Right atrium auricular region (tissue), 2 donors: ENCODE measurements at places on chromosomes 7 and 10. TPM values are rescaled to one million over a fixed set of nuclear protein-coding genes. Genes with fewer than 3 reads are reported as not detected.

The WDR86 gene
- total RNA-seq, result 0.33 TPM

DNA sequence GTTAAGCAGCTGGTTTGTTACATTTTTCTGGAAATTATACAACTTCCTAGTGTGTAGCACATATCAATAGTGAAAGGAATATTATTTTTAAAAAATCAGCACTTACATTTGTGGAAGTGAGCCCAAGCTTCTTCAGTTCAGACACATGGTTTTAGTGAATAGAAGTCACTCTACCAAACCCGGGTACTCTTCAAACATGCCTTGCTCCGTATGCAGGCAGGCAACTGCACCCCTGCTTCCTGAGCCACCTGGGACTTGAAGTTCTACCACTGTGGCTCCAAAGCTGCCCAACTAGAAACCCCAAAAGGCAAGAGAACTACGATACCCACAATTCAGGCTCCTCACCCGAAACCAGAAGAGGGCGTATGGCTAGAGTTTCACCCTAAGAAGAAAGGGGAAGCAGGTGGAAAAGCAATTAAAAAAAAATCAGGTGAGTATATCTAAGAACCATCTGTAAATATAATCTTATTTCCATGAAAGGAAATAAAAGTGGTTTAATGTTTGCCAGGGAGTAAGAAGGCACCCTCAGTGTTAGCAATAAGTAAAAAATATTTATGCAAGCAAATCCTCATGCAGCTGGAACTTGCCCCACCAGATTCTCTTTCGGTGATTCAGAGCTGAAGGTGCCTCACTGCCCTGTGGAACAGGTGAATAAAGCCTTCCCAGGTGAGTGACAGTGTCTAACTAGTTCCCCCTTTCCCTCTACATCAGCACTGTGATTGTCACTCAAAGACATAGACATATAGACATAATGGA lies at the start of gene MACC1:
Gene MACC1, minus strand, starts transcription at position 192 of the 756 bp plus-strand sequence. CDS start 55,522 bp downstream, outside the sequence.
- H3K27ac ChIP-seq, result no peak within 1 kb of the TSS
- no peaks in the 10 kb centered on the region for H3K4me1 ChIP-seq
- no peaks in the 10 kb centered on the region for H3K36me3 ChIP-seq
- DNase-seq, result no peak

DNA sequence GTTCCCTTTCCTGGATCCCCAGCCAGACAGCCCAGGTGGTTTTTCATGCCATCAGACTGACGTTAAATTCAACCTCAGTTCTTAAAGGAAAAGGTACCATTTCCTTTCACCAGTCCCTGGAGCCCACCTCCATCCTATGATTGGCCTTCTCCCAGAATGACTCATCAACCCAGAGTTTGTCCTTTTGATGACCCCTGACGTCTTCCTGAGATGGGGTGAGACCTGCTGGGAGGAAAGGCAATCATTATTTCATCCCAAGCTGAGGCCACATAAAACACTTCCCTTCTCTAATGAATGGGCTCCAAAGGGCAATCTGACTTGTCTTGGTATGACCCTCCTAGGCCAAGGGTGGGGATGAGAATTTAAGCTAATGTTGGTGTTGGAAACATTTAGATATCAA lies 750.7 kb downstream of the SUGCT start:
- H3K27ac ChIP-seq, result no peak overlapping the region
- DNase-seq, result no peak
- no peaks in the 10 kb centered on the region for H3K4me1 ChIP-seq
- no peaks in the 10 kb centered on the region for H3K27me3 ChIP-seq
- H3K4me3 ChIP-seq, result no peak overlapping the region
- H3K36me3 ChIP-seq, result no peaks in the 10 kb centered on the region

The CPVL gene
- total RNA-seq, result 2.7 TPM

- no peak overlapping the region for H3K27ac ChIP-seq
- no peak overlapping the region for H3K4me3 ChIP-seq
- no peaks in the 10 kb centered on the region for H3K36me3 ChIP-seq
- H3K4me1 ChIP-seq, result no peaks in the 10 kb centered on the region
- peak; percentile 67 for DNase-seq
Measured at GRCh38 chr7:17773289-17773626, 167.0 kb downstream of the SNX13 start.

DNA sequence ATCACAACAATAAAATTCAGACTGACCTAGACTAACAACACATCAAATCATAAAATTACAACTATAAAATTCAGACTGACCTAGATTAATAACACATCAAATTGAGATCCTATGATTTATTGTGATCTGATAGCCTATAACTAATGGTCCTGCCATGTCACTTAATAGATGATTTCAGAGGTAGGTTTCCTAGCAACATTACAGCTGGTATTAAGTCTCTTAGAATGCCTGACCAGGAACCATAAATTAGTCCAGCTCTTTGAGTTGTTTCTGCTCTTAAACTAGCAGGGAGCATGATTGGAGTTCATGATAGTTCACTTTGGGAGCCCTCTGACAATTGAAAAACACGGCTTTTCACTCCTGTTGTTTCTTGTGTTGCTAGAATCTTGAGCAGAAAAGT lies 318.9 kb downstream of the BMPER start:
- H3K27ac ChIP-seq, result no peak overlapping the region
- no peak for DNase-seq
- no peaks in the 10 kb centered on the region for H3K4me1 ChIP-seq
- no peak overlapping the region for H3K4me3 ChIP-seq
- H3K27me3 ChIP-seq, result no peaks in the 10 kb centered on the region

DNA sequence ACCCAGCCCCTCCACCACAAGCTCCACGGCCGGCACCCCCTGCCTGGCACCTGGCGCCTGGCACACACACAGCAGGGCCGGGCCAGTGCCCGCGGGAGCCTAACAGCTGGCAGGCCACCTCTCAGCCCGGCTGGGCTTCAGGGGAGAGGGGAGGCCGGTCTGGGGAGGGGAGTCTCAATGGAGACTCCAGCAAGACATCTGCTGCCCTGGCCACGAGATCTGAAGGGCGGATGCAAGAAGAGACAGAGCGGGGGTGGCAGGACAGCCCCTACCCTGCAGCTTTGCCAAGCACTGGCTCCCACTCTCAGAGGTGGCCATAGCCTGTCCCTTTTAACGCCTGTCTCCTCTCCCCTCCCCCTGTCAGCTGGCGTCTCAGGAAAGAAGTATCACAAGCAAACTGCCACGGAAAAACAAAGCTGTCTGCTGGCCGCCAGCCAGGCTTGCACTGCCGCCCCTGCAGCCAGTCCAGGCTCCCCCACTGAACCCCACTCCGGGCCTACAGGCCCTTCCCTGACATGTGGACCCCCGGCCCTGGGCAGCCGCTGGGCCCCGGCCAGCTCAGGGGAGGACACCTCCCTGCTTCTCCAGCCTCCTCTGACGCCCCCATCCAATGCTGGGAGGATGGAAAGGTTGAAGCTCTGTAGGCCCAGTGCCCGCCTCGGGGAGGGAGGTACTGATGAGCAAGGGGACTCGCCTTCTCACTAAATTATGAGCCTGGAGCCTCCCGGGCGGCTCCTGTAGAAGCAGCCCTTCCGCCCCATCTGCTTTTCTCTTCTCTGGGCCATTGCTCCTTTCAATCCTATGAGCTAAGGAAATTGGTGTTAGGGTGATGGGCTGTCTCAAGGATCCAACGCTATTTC lies 178.4 kb downstream of the ARHGAP12 start:
- H3K27ac ChIP-seq, result peak overlapping the region; percentile 78
- no peaks in the 10 kb centered on the region for H3K27me3 ChIP-seq

DNA sequence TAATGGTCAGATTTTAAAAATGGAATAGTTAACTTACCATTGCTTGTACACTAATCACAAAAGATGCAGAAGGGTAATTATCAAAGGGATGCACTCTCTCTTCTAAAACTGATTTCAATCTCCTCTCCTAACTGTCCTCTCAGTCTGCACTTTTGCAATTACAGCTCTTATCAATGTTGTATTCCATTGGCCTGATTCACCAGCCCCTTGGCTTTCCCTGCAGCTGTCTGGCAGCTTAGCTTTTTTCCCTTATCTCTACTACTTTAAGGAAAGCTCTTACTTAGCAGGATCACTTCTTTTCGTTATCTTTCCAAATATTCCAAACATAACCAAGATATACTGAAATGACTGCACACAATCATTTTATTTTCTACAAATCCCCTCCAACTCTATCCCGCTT lies 448.8 kb downstream of the GRM8 start:
- no peak for DNase-seq
- H3K36me3 ChIP-seq, result no peaks in the 10 kb centered on the region
- H3K4me3 ChIP-seq, result no peak overlapping the region
- H3K4me1 ChIP-seq, result no peaks in the 10 kb centered on the region
- no peak overlapping the region for H3K27ac ChIP-seq

The SPDYE1 gene
- total RNA-seq, result not detected

The SP8 gene
- not detected for total RNA-seq

- H3K36me3 ChIP-seq, result no peaks in the 10 kb centered on the region
- no peak overlapping the region for H3K4me3 ChIP-seq
- no peaks in the 10 kb centered on the region for H3K4me1 ChIP-seq
- H3K27me3 ChIP-seq, result no peaks in the 10 kb centered on the region
- no peak for DNase-seq
- no peak overlapping the region for H3K27ac ChIP-seq
Measured at GRCh38 chr7:90897961-90898469, 301.9 kb downstream of the CDK14 start.

The ELFN1 gene
- 15.3 TPM for total RNA-seq

- peaks cover 79% of the 10 kb centered on the region for H3K4me1 ChIP-seq
- no peaks in the 10 kb centered on the region for H3K27me3 ChIP-seq
- H3K4me3 ChIP-seq, result no peak overlapping the region
- no peaks in the 10 kb centered on the region for H3K36me3 ChIP-seq
- H3K27ac ChIP-seq, result peak overlapping the region; percentile 93
Measured at GRCh38 chr7:101882595-101883564, 65.5 kb downstream of the CUX1 start.

- no peaks in the 10 kb centered on the region for H3K27me3 ChIP-seq
- DNase-seq, result no peak
- no peaks in the 10 kb centered on the region for H3K4me1 ChIP-seq
- no peak overlapping the region for H3K4me3 ChIP-seq
Measured at GRCh38 chr7:130444751-130445407, 4.1 kb upstream of the CEP41 start.

The CPN1 gene
- total RNA-seq, result not detected

DNA sequence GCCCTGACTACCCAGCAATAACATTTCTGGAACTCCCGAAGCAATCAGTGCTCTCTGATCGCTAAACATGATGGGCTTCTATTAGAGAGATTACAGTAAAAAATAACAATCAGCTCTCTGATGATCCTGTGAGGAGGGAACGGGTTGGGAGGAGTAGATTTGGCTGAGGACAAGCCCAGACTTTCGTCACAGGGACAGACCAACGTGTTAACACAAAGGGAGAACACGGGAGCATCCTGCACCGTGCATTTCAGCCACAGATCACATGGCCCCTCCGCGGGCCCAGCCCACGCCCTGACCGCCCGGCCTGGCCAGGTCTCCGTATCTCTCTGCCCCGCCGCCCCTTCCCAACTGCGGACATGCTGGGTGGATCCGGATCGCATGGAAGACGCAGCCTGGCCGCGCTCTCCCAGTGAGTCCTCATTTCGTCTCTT lies 95.0 kb upstream of the AGBL3 start:
- peak; percentile 91 for DNase-seq
- H3K27ac ChIP-seq, result peak overlapping the region; percentile 91
- no peaks in the 10 kb centered on the region for H3K27me3 ChIP-seq
- H3K4me1 ChIP-seq, result no peaks in the 10 kb centered on the region

The AMZ1 gene
- 0.07 TPM for total RNA-seq

- H3K4me1 ChIP-seq, result no peaks in the 10 kb centered on the region
- DNase-seq, result no peak
- H3K4me3 ChIP-seq, result no peak overlapping the region
- no peaks in the 10 kb centered on the region for H3K27me3 ChIP-seq
- no peak overlapping the region for H3K27ac ChIP-seq
Measured at GRCh38 chr10:1591742-1592141, 145.6 kb downstream of the ADARB2 start.

DNA sequence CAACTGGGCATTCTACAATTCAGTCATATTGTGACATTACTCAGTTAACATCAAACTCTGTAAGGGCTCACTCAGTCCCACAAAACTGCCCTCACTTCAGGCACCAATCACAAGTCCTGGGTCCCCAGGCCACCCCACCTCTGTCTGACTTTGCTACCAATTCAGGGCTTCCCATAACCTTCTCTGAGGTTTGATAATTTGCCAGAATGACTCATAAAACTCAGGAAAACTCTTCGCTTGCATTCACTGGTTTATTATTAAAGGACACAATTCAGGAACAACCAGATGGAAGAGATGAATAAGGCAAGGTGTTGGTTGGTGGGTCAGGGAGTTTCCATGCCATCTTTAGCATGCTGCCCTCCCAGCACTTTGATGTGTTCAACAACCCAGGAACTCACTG lies 41.3 kb downstream of the AVL9 start:
- H3K27ac ChIP-seq, result no peak overlapping the region
- H3K27me3 ChIP-seq, result no peaks in the 10 kb centered on the region
- DNase-seq, result no peak
- no peaks in the 10 kb centered on the region for H3K36me3 ChIP-seq
- H3K4me3 ChIP-seq, result no peak overlapping the region
- H3K4me1 ChIP-seq, result peaks cover 13% of the 10 kb centered on the region

DNA sequence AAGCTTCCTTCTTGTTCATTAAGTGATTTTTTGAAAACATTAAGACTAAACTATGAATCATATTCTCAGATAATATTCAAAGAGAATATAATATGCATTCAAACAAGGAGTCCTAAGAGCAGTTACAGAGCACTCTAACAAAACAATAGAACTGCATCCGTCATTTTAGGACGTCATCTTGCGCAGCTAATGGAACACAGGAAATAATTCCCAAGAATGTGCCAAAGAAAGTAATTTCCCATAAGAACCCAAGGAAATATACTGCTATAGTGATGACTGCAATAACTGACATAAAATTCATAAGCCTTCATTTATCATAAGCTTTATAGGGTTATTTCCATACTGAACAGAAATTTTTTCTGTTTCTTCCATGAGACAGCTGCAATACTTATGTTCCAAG lies 28.3 kb upstream of the CASD1 start:
- H3K4me3 ChIP-seq, result no peak overlapping the region
- no peaks in the 10 kb centered on the region for H3K36me3 ChIP-seq
- no peak for DNase-seq
- no peak overlapping the region for H3K27ac ChIP-seq
- H3K4me1 ChIP-seq, result no peaks in the 10 kb centered on the region

DNA sequence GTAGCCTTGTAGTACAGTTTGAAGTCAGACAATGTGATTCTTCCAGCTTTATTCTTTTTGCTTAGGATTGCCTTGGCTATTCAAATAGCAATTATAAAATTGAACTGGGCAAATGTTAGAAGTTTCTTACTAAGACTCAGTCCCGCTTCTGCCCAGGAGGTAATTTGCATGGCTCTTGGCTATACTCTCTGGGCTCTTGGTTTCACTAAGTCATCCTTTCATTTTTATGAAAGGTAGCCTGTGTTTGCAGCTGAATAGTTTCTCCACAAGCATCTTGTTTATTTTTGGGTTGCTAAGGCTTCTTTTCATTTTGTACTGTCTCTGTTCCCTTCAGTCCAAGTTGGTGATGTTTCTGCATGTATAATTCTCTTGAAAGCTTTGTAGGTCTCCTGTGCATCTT lies 340.6 kb downstream of the SH2D4B start:
- H3K27ac ChIP-seq, result no peak overlapping the region
- no peak overlapping the region for H3K4me3 ChIP-seq
- H3K27me3 ChIP-seq, result no peaks in the 10 kb centered on the region
- H3K4me1 ChIP-seq, result no peaks in the 10 kb centered on the region
- no peaks in the 10 kb centered on the region for H3K36me3 ChIP-seq
- no peak for DNase-seq

The LIPK gene
- total RNA-seq, result not detected

The STK17A gene
- 25.9 TPM for total RNA-seq

The KCND2 gene
- 0.12 TPM for total RNA-seq

The TAF3 gene
- total RNA-seq, result 6.1 TPM

GRCh38 chr10:14601872-14602725 lies 172.6 kb downstream of the FAM107B start:
- H3K27ac ChIP-seq, result no peak overlapping the region
- no peak for DNase-seq
- no peaks in the 10 kb centered on the region for H3K27me3 ChIP-seq
- H3K4me3 ChIP-seq, result no peak overlapping the region
